ENCODE measurements at places on chromosomes 13 and 19.

DNA sequence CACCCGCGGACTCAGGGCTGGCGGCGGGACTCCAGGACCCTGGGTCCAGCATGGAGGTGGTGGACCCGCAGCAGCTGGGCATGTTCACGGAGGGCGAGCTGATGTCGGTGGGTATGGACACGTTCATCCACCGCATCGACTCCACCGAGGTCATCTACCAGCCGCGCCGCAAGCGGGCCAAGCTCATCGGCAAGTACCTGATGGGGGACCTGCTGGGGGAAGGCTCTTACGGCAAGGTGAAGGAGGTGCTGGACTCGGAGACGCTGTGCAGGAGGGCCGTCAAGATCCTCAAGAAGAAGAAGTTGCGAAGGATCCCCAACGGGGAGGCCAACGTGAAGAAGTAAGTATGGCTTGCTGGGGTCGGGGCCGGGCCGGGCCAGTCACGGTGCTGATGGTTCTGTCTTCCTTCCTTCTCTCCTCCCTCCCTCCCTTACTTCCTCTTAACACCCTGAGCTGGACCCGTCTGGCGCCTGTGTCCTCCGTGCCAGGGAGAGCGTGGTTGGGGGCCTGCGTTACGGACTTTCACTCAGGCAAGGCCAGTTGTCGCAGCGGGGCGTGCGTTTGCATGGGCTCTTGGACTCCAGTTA lies 1.4 kb downstream of the STK11 start:
- peak; percentile 37 for DNase-seq

DNA sequence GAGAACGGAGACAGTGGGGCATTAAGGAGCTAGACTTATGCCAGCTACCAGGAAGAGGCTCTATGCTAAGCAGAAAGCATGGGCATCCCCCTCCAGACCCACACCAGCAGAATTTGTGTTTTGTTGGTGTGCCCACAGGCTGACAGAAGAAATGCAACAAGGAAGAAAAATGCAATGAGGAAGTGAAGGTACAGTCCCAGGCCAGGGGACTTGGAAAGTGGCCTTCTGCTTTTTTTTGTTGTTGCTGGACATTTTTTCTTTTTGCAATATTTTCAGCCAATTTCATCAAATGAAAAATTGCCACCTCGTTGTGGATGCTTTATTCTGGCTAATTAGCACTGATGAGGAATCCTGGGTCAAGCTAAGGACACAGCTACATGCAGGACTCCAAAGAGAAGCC lies 167.7 kb downstream of the TSHZ3 start:
- DNase-seq, result no peak

DNA sequence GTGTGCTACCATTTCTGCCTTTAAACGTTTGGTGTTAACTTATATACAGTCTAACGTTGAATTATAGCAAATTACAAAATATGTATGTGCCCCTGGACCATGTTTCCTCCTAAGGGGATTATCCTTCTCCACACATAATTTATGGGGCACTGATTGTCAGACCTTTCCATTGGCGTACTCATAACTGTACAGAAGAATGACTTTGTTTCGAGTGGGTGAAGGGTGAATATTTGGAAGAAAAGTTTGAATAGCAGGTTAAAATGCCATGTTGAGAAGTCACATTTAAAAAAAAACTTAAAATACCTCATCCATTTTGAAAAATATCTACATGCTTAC lies 58.8 kb downstream of the SLC10A2 start:
- no peak for DNase-seq

DNA sequence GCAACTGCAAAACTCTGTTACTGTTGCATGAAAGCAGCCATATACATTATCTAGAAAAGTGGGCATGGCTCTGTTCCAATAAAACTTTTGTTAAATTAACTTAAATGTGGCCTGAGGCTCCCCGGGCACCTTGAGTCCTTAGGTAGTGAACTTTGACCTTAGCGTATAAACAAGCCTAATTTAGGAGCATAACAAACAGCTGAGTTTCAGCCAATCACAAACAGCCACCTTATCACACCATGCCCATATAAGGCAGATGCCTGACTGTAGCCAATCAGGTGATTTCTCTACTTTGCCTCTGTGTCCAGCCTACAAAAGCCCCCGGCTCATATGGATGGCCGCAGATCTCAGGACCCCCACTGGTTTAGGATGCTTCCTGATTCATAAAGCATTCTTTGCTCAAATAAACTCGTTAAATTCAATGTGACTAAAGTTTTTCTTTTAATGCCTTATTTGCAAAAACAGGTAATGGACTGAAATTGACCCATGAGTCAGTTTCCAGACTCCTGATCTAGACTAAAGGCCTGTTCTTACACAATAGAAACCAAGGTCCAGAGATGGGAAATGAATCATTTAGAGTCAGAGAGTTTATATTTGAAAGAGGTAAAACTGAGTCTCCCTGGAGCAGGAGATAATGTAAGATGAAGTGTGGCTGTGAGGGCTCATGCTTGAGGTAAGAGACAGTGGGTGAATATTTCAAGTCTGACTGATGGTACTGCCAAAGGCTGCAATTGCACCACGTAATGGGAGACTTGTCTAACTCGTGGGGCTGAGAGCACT lies 130.2 kb downstream of the FGF9 start:
- no peak for DNase-seq

- no peak for DNase-seq
These were observed 59.9 kb upstream of the KCTD15 start for GRCh38 chr19:33736787-33737186.

- no peak for DNase-seq
These were observed 83.5 kb downstream of the SLC7A1 start for GRCh38 chr13:29511980-29512379.

DNA sequence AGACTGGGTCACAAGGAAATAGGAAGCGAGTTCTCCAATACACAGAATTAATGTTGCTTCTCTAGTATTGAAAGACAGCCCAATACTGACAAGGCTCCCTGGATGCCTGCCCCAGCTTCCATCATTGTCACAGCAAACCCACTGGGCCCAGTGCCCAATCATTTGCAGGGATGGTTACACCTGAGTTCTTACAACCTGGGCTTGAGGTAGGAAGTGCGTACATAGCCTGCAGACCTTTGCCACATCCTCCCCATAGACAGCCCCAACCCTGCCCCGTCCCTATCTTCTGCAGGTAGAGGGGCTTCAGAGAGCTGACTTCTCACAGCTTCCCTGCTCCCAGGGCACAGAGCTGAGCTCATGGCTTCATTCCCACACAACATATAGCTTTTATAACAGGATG lies 108.1 kb upstream of the UBL3 start:
- DNase-seq, result no peak
